ENCODE measurements at places on chromosomes 4 and X.

DNA sequence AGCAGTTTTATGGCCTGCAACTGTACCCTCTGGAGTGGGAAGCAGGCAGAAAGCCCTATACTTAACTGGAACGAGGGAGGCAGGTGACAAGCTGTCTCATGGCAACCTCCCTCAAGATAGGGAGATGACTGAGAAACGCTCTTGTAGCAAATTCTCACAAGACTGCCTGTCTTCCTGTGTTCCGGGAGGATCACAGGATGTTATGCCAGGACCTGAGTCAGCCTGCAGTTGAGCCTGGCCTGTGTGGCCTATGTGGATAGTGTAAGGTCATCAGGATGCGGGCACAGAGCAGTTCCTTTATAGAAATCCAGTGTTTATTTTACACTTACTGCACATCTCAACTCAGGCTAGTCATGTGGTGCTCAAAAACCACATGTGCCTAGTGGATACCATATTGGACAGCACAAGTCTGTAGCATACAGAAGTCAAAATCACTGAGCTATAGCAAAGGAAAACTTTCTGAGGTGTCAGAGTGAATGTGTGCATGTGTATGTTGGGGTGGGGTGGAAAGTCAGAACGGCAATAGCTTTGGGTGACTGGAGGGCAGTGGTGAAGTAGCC is 25.2 kb downstream of the TAF7L start:
- no peak for DNase-seq

DNA sequence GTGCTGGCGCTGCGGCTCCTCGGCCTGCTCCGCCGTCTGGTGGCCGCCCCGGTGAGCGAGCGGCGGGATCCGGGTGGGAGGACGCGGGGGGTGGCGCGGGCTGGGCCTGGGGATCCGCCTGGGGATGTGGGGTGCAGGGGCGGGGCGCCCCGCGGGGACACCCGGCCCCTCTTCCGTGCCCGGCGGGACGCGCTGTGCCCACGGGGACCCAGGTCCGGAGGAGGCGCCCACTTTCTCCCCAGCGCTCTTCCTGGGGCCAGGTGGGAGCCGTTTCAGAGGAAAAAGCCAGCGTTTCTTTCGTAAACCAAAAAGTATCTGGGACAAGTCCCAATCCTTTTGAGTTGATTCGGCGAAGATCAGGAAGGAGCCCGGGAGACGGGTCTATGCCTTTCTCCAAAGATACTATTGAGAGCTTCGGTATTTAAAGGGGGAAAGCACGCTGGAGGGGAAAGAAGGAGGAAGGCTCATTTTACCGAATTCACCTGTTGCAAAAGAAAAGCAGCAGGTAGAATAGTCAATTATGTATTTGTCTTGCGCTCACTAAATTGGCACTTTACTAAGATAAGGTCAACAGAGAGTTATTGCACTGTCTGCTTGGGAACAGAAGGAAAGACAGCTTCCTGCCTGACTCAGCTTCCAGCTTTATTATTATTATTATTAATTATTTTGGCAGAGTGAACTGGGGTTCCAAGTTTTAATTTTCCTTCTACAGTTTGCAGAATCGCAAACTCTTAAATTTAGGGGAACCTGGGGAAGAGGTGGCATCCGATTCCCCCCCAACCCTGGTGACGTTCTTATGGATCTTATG is 81.5 kb upstream of the CD99 start:
- no peak for DNase-seq

- no peak for DNase-seq
These were observed 555 bp upstream of the SPP1 start for GRCh38 chr4:87974856-87975462.

GRCh38 chr4:159900562-159900961 is 797.7 kb downstream of the RAPGEF2 start:
- no peak for DNase-seq

DNA sequence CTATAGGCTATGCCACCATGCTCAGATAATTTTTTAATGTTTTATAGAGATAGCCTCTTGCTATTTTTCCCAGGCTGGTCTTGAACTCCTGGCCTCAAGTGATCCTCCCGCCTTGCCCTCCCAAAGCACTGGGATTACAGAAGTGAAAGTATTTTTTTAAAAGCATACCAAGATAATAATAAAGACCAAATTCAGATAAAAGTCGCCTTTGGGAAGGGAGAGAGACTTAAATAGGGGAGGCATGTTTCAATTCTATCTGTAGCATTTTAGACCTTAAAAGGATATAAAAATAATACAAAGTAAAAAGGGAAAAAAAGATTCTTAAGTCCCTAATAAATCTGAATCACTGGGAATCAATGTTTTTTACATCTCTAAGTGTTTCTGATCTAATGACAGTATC is 108.9 kb downstream of the AFAP1 start:
- no peak for DNase-seq

- no peak for DNase-seq
These were observed 23.1 kb downstream of the ANTXR2 start for GRCh38 chr4:80049813-80050534.

- DNase-seq, result no peak
These were observed 142.5 kb upstream of the PJA1 start for GRCh38 chrX:69307756-69308155.

DNA sequence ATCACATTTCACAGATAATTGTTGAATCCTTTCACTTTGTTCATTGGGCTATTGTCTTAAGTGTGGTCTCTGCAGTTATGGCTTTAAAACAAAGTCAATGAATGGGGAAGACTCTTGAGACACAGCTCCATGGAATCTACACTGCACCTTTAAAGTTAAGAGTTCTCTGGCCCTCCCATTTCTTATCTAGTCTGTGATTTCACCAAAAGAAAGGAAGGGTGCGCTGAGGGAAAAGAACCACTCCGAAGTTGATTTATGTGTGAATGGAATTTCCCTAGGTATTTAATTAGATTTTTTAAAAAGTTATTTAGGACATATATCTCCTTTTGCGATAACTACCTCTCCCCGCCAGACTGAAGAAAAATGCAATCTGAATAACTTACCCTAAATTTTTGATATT is 2.5 kb downstream of the SEPTIN11 start:
- DNase-seq, result no peak

- DNase-seq, result no peak
These were observed 68.9 kb downstream of the ARHGAP24 start for GRCh38 chr4:85543832-85544231.

- DNase-seq, result peak; percentile 63
These were observed 27.3 kb upstream of the SORBS2 start for GRCh38 chr4:185839194-185839712.

GRCh38 chr4:113821856-113822255 is 60.3 kb upstream of the CAMK2D start:
- no peak for DNase-seq

- no peak for DNase-seq
These were observed 384.9 kb upstream of the CNKSR2 start for GRCh38 chrX:20989361-20989760.

DNA sequence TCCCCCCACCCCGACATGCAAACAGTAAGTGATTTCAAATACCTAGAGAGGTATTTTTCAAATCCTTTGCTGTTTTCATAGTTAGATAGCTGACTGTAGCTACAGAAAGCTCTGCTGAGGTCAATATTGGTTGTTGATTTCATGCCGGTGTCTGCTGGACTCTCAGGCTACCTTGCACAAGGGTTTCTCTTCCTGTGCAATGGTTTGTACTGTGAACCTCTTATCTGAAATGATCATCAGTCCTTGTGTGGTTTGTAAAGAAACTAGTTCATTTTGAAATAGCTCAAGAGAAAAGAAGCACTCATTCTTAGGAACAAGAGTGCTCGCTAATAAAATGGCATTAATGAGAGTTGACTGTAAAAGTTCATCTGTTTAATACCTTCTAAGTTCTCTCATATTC is 2.1 kb downstream of the MTM1 start:
- no peak for DNase-seq

GRCh38 chr4:120927801-120928409 is 5.4 kb upstream of the PRDM5 start:
- DNase-seq, result no peak

- DNase-seq, result no peak
These were observed 24.3 kb downstream of the LEF1 start for GRCh38 chr4:108144451-108144850.

DNA sequence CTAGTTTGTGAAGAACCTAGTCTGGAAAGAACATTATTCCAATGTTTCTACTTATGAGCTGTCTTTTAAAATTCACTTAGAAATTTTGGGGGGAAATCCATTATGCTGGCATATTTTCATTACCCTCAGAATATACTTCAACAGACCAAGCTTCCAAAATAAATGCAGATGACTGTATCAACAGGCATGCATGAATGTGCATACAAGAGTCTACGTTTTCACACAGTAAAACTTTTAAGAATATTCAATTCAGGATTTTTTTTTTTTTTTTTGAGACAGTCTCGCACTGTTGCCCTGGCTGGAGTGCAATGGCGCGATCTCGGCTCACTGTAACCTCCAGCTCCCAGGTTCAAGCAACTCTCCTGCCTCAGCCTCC is 49.7 kb downstream of the ABCG2 start:
- no peak for DNase-seq

DNA sequence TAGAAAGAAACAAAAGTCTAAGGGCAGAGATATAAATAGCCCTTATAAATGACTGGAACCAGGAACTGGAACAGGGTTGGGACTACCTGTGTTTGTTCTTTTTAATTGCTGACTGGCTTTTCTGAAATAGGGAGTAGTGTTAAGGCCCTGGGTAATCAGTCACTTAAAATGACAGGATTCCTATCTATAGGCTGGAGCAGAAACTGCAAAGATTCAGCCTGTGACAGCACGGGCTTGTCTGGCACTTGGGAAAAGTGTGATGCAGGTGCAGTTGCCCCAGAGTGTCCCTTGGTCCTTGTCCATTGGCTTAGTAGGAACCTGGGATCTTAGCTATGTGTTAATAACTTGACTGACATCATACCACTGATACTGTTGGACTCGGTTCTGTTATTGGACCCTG is 14.7 kb upstream of the PLAC8 start:
- no peak for DNase-seq

DNA sequence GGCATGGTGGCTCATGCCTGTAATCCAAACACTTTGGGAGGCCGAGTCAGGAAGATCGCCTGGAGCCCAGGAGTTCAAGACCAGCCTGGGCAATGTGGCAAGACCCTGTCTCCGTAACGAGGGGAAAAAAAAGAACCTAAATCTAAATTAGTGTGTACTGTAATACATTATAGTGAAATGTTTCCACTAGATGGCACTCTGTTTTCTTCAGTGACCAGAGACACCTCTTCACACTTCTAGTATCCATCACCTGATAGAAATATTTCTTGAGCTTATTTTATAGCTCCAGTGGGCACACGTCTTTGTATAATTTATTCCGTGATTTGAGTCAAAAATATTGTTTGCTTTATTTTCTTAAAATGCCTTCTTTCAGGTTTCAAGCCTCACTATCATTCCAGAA is 600.9 kb upstream of the DIPK2B start:
- DNase-seq, result no peak

GRCh38 chr4:3311095-3311372 is 18.2 kb downstream of the RGS12 start:
- DNase-seq, result no peak

GRCh38 chrX:40262157-40263013 is 164.6 kb upstream of the BCOR start:
- DNase-seq, result peak; percentile 52

DNA sequence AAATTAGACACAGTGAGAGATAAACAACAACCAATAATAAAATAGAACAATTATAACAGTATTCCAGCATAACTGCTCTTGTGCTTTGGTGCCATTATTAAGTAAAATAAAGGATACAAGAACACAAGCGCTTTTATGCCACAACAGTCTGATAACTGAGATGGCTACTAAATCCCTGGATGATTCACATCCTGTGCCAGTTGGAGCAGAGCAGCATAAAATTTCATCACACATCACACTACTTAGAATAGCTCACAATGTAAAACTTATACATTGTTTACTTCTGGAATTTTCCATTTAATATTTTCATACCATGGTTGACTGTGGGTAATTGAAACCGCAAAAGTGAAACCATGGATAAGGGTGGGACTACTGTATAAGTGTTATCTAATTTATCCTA is 399.9 kb upstream of the CNKSR2 start:
- no peak for DNase-seq

DNA sequence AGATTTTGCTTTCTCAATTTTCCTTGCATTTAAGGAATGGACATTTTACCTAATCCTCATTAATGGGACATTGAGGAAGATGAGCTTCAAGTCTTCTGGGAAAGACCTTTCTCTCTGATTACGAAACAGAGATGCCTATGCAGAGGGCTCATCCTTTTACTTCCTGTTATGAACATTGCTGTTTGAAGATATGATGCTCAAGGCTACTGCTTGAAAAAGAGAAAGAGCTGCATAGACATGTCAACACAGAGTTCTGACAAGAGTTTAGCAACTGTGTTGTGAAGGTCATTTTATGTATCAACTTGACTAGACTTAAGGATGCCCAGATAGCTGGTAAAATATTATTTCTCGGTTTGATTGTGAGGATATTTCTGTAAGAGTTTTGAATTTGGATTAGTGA is 13.8 kb upstream of the GNPDA2 start:
- DNase-seq, result no peak

DNA sequence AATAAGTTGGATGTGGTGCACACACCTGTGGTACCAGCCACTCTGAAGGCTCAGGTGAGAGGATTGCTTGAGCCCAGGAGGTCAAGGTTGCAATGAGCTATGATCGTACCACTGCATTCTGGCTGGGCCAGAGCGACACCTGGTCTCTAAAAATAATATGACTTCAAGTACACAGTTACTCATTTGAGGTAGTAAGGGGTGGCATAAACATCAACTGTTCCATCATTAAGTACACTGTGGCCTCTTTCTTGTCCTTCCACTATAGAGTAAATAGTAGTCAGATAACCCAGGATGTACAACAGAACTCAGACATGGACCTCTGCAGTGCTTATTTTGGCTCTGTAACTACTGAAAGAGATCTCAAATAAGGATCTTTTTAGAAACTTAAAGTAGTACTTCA is 10.6 kb downstream of the FAM9B start:
- no peak for DNase-seq

GRCh38 chrX:151725338-151725614 is 9.3 kb upstream of the CNGA2 start:
- no peak for DNase-seq

DNA sequence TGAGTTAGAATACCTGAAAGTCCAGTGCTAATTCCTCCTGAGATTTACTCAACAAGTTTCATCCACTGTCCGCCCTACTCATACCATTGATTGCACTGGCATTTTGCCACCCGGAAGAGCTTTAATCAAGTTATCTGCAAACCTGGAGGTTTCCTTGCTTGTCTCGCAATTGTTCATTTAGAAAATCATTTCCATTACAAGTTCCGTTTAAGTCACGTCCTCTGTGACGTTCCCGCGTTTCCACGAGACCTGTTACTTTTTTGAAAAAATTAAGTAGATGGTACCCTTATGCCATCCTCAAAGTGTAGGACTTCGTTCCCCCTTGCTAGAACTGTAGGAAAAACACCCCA is 761 bp upstream of the FRYL start:
- no peak for DNase-seq

GRCh38 chr4:134585972-134586371 is 384.4 kb upstream of the PABPC4L start:
- DNase-seq, result no peak

DNA sequence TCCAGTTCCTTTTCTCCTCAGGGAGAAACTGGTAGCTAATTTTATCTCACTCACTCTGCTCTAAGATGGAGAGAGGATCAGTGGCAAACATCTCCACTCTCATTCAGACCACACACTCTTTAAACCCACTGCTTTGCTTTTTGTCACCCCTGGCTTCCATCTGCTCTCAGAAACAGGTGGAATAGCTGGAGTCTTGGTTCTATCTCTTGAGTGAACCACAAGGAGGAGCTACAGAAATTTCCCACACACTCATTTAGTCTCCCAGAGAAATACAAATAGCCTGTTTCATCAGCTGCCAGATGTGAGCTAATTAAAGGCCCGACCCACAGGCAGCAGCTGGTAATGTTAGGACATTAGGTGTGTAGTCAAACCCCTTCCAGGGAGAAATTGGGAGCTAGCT is 96.6 kb downstream of the STPG2 start:
- no peak for DNase-seq

Measured in right hindlimb (tissue), 1 donor.